ENCODE measurements at places on chromosomes 16 and 17.

GRCh38 chr16:76409706-76410105, 132.5 kb downstream of the CNTNAP4 start:
- H3K27ac ChIP-seq, result no peak overlapping the region
- H3K4me3 ChIP-seq, result no peak overlapping the region
- H3K36me3 ChIP-seq, result no peaks in the 10 kb centered on the region
- no peaks in the 10 kb centered on the region for H3K4me1 ChIP-seq
- no peaks in the 10 kb centered on the region for H3K27me3 ChIP-seq
- DNase-seq, result no peak

GRCh38 chr17:76879691-76880090, 11.5 kb downstream of the MGAT5B start:
- peaks cover 49% of the 10 kb centered on the region for H3K36me3 ChIP-seq
- no peak overlapping the region for H3K27ac ChIP-seq
- no peaks in the 10 kb centered on the region for H3K27me3 ChIP-seq
- DNase-seq, result no peak
- H3K4me3 ChIP-seq, result no peak overlapping the region

DNA sequence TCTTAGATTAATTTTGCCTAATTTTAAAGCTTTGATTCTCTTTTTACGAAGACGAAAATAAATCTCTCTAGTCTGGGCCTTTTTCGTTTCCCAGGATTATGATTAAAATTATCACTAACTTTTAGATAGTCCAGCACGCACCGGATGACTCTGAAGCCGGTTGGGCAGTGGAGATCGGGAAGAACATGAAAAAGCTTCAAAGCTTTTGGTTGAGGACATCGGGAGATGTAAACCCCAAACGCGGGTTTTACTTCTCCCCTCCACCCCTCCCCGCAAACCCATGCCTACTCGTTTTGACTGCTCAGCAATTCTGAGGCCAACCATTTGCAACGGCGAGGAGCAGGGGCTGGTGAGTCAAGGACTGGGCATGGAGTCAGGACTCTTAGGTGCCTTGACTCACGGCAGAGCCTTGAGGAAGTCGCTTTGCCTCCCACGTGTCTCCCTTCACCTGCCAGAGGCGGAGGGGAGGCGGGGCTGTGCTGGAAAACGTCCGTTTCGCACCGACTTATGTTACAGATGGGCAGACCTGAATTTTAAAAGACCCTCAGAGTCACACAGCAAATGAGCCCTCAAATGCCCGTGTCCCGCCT, 989 bp upstream of the DUSP14 start:
- H3K27ac ChIP-seq, result peak overlapping the region; percentile 69
- peaks cover 17% of the 10 kb centered on the region for H3K4me1 ChIP-seq
- no peaks in the 10 kb centered on the region for H3K27me3 ChIP-seq

DNA sequence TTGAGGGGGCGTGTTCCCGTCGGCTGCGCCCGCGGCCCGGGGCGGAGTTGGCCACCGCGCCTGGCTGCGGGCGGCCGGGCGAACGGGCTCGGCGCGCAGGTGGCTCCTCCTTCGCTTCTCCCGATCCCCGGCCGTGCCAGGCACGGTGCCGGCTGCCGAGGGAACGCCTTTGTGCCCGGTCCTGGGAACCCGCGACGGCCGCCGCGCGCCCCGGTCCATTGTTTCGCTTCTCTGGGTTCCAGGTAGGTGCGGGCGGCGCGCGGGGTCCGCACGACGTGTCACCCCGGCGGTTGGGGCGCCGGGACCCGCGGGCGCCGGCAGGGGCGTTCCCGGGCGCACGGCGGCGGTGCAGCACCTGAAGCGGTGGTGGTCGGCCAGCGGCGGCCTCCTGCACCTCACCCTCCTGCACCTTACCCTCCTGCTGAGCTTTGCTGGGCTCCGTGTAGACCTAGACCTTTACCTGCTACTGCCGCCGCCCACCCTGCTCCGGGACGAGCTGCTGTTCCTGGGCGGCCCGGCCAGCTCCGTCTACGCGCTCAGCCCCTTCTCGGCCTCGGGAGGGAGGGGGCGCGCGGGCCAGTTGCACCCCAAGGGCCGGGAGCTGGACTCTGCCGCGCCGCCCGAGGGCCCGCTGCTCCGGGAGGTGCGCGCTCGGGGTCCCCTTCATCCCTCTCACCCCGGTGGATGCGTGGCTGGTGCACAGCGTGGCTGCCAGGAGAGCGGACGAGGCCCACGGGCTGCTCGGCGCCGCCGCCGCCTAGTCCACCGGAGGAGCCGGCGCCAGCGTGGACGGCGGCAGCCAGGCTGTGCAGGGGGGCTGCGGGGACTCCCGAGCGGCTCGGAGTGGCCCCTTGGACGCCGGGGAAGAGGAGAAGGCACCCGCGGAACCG, 99.9 kb downstream of the EFCAB13 start:
- no peaks in the 10 kb centered on the region for H3K4me1 ChIP-seq
- H3K27me3 ChIP-seq, result peaks cover 6% of the 10 kb centered on the region
- H3K4me3 ChIP-seq, result peak overlapping the region; percentile 24

GRCh38 chr17:27654136-27654535, 23.1 kb downstream of the LGALS9 start:
- H3K36me3 ChIP-seq, result no peaks in the 10 kb centered on the region
- no peaks in the 10 kb centered on the region for H3K27me3 ChIP-seq
- H3K4me1 ChIP-seq, result peaks cover 17% of the 10 kb centered on the region
- no peak for DNase-seq
- H3K27ac ChIP-seq, result no peak overlapping the region
- no peak overlapping the region for H3K4me3 ChIP-seq

GRCh38 chr17:4931963-4932362, at the start of gene GP1BA:
TSS of gene GP1BA (plus strand) at chr17:4932277. CDS start at chr17:4932605, 328 bp downstream.
- peaks cover 24% of the 10 kb centered on the region for H3K36me3 ChIP-seq
- H3K27ac ChIP-seq, result no peak within 1 kb of the TSS
- no peak within 1 kb of the TSS for H3K4me3 ChIP-seq
- H3K27me3 ChIP-seq, result no peaks in the 10 kb centered on the region

GRCh38 chr17:46836500-46836899, 14.9 kb upstream of the WNT9B start:
- H3K27me3 ChIP-seq, result peaks cover 5% of the 10 kb centered on the region
- no peak overlapping the region for H3K4me3 ChIP-seq
- peaks cover 47% of the 10 kb centered on the region for H3K4me1 ChIP-seq

GRCh38 chr16:50273888-50274325, 7.6 kb downstream of the ADCY7 start:
- H3K27me3 ChIP-seq, result no peaks in the 10 kb centered on the region
- H3K27ac ChIP-seq, result no peak overlapping the region
- peaks cover 2% of the 10 kb centered on the region for H3K36me3 ChIP-seq
- no peak for DNase-seq

- peaks cover 40% of the 10 kb centered on the region for H3K4me1 ChIP-seq
- DNase-seq, result no peak
- peaks cover 17% of the 10 kb centered on the region for H3K36me3 ChIP-seq
- peaks cover 65% of the 10 kb centered on the region for H3K27me3 ChIP-seq
- no peak overlapping the region for H3K4me3 ChIP-seq
- no peak overlapping the region for H3K27ac ChIP-seq
Measured at GRCh38 chr17:44004761-44005526, 522 bp downstream of the NAGS start.

DNA sequence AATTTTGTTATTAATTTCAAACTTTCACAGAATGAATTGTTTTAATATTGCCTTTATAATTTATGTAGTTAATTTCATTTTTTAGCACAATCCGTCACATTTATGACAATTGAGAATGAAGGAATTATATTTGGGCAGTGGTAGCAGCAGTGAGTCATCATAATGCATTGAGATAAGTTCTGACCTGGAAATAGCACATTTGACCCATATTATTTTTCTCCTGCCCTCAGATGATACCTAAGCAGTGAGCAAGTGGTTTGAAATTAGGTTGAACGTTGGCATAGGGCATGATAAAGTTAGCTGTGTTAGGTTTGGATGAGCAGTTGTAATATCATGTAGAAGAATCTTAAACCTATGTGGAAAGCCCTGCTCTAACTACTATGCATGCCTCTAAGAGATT, 1431.3 kb upstream of the CDH8 start:
- H3K4me3 ChIP-seq, result no peak overlapping the region
- no peak for DNase-seq
- no peaks in the 10 kb centered on the region for H3K4me1 ChIP-seq
- no peak overlapping the region for H3K27ac ChIP-seq
- no peaks in the 10 kb centered on the region for H3K27me3 ChIP-seq

DNA sequence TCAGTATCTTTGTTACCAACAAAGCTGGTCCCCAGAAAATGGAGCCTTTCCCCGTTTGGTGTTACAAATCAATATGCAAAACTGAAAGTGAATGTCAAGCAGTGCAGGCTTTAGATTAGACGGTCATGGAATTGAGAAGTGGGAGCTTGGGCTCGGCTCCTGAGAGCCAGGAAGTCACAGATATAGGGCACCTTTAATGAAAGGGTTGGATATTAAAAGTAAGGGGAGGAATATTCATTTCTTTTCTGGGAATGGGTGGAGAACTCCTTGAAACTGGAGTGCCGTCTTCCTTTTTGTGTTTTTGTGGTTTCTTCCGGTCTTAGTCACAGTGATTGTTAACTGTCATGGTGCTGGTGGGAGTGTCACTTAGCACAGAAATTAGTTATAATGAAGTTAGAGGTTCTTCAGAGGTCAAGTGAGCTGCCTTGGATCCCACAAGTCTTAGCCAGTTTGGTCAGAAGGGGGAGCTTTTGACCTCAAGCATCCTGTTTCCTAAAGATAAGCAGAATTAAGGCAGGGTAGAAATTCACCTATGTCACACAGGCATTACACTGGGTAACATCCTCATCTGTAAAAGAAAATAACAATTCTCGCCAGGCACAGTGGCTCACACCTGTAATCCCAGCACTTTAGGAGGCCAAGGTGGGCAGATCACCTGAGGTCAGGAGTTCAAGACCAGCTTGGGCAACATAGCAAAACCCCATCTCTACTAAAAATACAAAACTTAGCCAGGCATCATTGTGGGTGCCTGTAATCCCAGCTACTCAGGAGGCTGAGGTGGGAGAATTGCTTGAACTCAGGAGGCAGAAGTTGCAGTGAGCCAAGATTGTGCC, 9.6 kb upstream of the EIF1 start:
- H3K36me3 ChIP-seq, result no peaks in the 10 kb centered on the region
- H3K27ac ChIP-seq, result no peak overlapping the region
- no peak for DNase-seq
- H3K4me1 ChIP-seq, result peaks cover 23% of the 10 kb centered on the region

- H3K4me1 ChIP-seq, result no peaks in the 10 kb centered on the region
- no peak overlapping the region for H3K4me3 ChIP-seq
- DNase-seq, result no peak
- H3K36me3 ChIP-seq, result no peaks in the 10 kb centered on the region
- H3K27ac ChIP-seq, result no peak overlapping the region
Measured at GRCh38 chr17:41474863-41475262, 6.1 kb downstream of the KRT35 start.

DNA sequence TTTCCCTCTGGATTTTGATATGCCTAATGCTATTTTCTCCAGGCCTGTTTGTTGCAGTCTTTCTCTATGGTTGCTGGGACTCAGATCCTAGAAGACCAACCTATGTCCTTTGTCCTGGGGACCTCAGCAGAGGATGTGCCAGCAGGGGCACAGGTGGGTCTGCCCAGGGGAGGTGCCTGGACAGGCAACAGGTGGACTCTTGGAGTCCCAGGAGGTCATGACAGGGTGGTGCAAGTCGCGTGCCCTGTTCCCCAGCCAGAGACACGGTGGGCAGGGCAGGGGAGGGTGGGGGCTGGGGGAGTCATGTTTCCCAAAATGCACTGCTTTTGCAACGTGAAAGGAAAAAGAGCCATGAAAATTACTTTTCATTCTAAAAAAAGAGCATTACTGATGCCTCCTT, 26.3 kb upstream of the PLLP start:
- H3K4me1 ChIP-seq, result no peaks in the 10 kb centered on the region
- no peak overlapping the region for H3K27ac ChIP-seq
- DNase-seq, result no peak
- no peak overlapping the region for H3K4me3 ChIP-seq
- no peaks in the 10 kb centered on the region for H3K36me3 ChIP-seq

DNA sequence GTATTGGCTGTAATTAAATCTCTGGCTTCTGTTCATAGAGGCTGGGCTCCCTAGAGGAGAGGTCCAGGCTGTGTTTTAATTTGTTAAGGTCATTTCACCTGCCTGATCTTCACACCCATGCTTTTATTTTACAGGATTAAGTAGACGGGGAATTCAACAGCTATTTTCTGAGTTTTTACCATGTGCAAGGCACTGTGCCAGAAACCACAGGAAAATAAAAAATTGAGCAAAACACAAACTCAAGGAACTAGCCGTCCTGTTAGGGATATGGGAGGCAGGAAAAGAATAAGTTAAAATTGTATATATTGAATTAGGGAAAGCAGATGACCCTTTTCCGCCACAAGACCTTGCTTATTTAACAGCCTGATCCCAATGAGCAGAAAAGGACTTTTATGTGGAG, 29.1 kb downstream of the HS3ST3A1 start:
- no peaks in the 10 kb centered on the region for H3K36me3 ChIP-seq
- DNase-seq, result no peak
- no peak overlapping the region for H3K27ac ChIP-seq
- H3K4me3 ChIP-seq, result no peak overlapping the region
- peaks cover 3% of the 10 kb centered on the region for H3K4me1 ChIP-seq
- H3K27me3 ChIP-seq, result no peaks in the 10 kb centered on the region

GRCh38 chr16:55706739-55707384, 51.1 kb downstream of the SLC6A2 start:
- H3K4me3 ChIP-seq, result no peak overlapping the region
- peaks cover 3% of the 10 kb centered on the region for H3K4me1 ChIP-seq
- H3K27ac ChIP-seq, result no peak overlapping the region
- DNase-seq, result no peak
- H3K36me3 ChIP-seq, result no peaks in the 10 kb centered on the region

DNA sequence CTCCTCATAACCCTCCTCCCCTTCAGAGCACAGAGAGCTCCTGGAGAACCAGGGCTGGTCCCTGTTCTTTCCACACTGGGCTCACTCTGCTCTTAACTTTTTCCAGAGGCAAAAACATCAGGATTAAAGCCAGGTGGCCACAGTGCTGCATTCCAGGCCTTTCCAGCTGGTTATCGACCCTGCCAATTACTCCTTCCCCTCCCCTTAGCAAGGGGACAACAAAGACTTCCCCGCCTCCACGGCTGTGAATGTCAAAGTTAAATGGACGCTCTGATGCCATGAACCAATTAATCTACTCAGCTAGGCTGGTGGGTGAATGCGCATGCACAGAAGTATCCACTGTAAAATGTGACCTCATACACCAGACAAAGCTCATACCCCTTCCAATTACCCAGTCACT, 23.1 kb downstream of the ACLY start:
- peak; percentile 33 for DNase-seq
- no peaks in the 10 kb centered on the region for H3K27me3 ChIP-seq
- no peak overlapping the region for H3K27ac ChIP-seq
- H3K4me1 ChIP-seq, result peaks cover 7% of the 10 kb centered on the region
- no peak overlapping the region for H3K4me3 ChIP-seq

- H3K4me1 ChIP-seq, result no peaks in the 10 kb centered on the region
- no peak for DNase-seq
- H3K4me3 ChIP-seq, result no peak overlapping the region
- no peak overlapping the region for H3K27ac ChIP-seq
Measured at GRCh38 chr16:64094992-64095634, 1026.8 kb downstream of the CDH11 start.

- H3K36me3 ChIP-seq, result peaks cover 47% of the 10 kb centered on the region
- no peaks in the 10 kb centered on the region for H3K27me3 ChIP-seq
- H3K4me1 ChIP-seq, result no peaks in the 10 kb centered on the region
- no peak for DNase-seq
- H3K27ac ChIP-seq, result no peak overlapping the region
- no peak overlapping the region for H3K4me3 ChIP-seq
Measured at GRCh38 chr17:59884861-59885260, 7.9 kb downstream of the TUBD1 start.

- no peak for DNase-seq
- peaks cover 93% of the 10 kb centered on the region for H3K36me3 ChIP-seq
- no peaks in the 10 kb centered on the region for H3K4me1 ChIP-seq
- no peak overlapping the region for H3K27ac ChIP-seq
- no peaks in the 10 kb centered on the region for H3K27me3 ChIP-seq
Measured at GRCh38 chr16:30711712-30712111, 12.7 kb downstream of the SRCAP start.

All from spinal cord (tissue), 10 donors.